ENCODE measurements at places on chromosomes 2 and 18. TPM values are rescaled to one million over a fixed set of nuclear protein-coding genes. Genes with fewer than 3 reads are reported as not detected.

DNA sequence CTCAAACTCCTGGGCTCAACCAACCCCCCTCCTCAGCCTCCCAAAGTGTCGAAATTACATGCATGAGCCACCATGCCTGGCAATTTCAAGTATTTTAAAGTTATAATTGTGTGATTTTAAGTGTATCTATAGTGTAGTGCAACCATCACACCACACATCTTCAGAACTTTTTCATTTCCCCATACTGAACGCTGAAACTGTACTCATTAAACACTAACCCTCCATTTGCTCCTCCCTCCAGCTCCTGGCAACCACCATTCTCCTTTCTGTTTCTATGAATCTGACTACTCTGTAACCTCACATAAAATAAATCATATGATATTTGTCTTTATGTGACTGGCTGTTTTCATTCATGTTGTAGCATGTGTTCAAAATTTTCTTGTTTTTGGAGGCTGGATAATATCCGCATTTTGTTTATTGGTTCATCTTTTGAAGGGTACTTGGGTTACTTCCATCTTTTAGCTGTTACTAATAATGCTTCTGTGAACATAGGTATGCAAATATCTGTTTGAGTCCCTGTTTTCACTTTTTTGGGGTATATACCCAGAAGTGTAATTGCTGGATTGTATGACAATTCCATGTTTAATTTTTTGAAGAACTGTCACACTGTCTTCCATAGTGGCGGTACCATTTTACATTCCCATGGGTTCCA is 188.2 kb downstream of the PLCL1 start:
- H3K36me3 ChIP-seq, result no peaks in the 10 kb centered on the region
- H3K4me1 ChIP-seq, result no peaks in the 10 kb centered on the region
- H3K27ac ChIP-seq, result no peak overlapping the region
- H3K27me3 ChIP-seq, result no peaks in the 10 kb centered on the region
- no peak overlapping the region for H3K4me3 ChIP-seq

The SCN9A gene
- total RNA-seq, result 0.51 TPM

- no peak for DNase-seq
- H3K4me3 ChIP-seq, result no peak overlapping the region
- H3K4me1 ChIP-seq, result peaks cover 83% of the 10 kb centered on the region
- peak overlapping the region; percentile 4 for H3K27ac ChIP-seq
Measured at GRCh38 chr2:64640153-64641044, 13.3 kb downstream of the SERTAD2 start.

DNA sequence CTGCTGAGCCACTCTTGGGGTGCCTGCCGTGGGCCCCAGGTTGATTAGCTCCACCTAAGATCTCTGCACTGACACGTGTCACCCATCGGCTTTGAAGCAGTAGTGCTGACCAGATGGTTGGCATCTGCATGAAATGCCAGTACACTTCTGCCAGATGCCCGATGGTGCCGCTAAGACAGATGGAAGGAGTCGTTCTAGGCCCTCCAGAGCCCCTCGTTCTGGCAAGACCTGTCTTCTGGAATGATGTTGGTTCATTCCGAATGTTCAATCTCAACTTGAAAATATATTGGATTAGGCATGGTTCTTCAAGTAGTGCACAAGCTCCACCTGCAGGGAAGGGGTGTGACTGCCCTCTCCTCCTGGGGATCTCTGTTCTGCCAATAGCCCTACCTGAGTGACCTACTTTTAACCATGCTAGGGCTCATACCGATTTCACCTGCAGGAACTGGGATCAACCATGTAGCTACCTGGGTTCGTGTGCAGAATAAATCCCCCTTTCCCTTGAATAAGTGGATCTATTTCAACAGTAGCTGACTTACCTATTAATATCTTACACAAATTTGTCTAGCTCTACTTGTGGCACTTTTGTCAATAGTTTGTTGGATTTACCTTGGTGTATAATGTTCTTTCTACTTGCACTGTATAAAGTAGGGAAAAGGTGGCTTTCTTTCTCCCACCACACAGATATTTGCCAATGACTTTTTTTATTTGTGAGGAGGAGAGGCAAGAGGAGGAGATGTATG is 342.6 kb downstream of the CTNNA2 start:
- H3K27ac ChIP-seq, result no peak overlapping the region
- no peak for DNase-seq
- H3K27me3 ChIP-seq, result no peaks in the 10 kb centered on the region
- H3K4me1 ChIP-seq, result no peaks in the 10 kb centered on the region
- no peaks in the 10 kb centered on the region for H3K36me3 ChIP-seq
- no peak overlapping the region for H3K4me3 ChIP-seq

- no peaks in the 10 kb centered on the region for H3K4me1 ChIP-seq
- no peak overlapping the region for H3K4me3 ChIP-seq
- DNase-seq, result no peak
- H3K36me3 ChIP-seq, result no peaks in the 10 kb centered on the region
- H3K27me3 ChIP-seq, result peaks cover 16% of the 10 kb centered on the region
- H3K27ac ChIP-seq, result no peak overlapping the region
Measured at GRCh38 chr18:47244086-47244485, 7.4 kb downstream of the SKOR2 start.

The AGXT gene
- not detected for total RNA-seq

The DYNC2LI1 gene
- 10.9 TPM for total RNA-seq

The UBR3 gene
- total RNA-seq, result 56.5 TPM

- DNase-seq, result no peak
- no peak overlapping the region for H3K27ac ChIP-seq
- no peaks in the 10 kb centered on the region for H3K27me3 ChIP-seq
- H3K4me1 ChIP-seq, result no peaks in the 10 kb centered on the region
Measured at GRCh38 chr18:52190631-52191030, 149.4 kb upstream of the DCC start.

The PROM2 gene
- 0.35 TPM for total RNA-seq

DNA sequence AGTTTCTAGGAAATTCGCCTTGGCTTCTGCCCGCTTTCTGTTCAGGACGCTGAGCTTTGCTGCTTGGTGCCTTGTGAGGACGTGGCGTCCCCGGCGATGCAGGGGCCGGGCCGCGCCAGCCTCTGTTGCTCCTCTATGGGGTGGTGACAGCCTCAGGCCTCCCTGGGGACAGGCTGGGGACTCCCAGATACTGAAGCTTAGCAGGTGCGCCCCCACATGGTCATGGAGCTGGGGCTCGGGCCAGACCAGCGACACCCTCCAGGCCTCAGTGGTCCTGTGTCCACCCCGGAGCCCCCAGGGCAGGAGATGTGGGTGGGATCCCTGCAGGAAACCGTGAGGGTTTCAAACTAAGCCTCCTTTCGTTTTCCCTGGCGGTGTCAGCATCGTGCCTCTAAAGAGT is 29.2 kb downstream of the KCNG2 start:
- no peaks in the 10 kb centered on the region for H3K36me3 ChIP-seq
- DNase-seq, result no peak
- H3K27me3 ChIP-seq, result no peaks in the 10 kb centered on the region
- H3K4me1 ChIP-seq, result no peaks in the 10 kb centered on the region
- no peak overlapping the region for H3K4me3 ChIP-seq

- no peak overlapping the region for H3K27ac ChIP-seq
- no peaks in the 10 kb centered on the region for H3K36me3 ChIP-seq
- no peak overlapping the region for H3K4me3 ChIP-seq
- H3K27me3 ChIP-seq, result no peaks in the 10 kb centered on the region
- H3K4me1 ChIP-seq, result no peaks in the 10 kb centered on the region
- no peak for DNase-seq
Measured at GRCh38 chr18:11861583-11862288, 10.5 kb downstream of the CHMP1B start.

GRCh38 chr2:110847651-110848050 is 115.3 kb downstream of the ACOXL start:
- no peaks in the 10 kb centered on the region for H3K27me3 ChIP-seq
- H3K36me3 ChIP-seq, result no peaks in the 10 kb centered on the region
- no peak overlapping the region for H3K4me3 ChIP-seq
- no peaks in the 10 kb centered on the region for H3K4me1 ChIP-seq
- no peak overlapping the region for H3K27ac ChIP-seq

The TACR1 gene
- 0.16 TPM for total RNA-seq

The FTCDNL1 gene
- 2.8 TPM for total RNA-seq

The GLI2 gene
- total RNA-seq, result 1.5 TPM

- DNase-seq, result no peak
- H3K4me1 ChIP-seq, result no peaks in the 10 kb centered on the region
- H3K4me3 ChIP-seq, result no peak overlapping the region
- peaks cover 7% of the 10 kb centered on the region for H3K36me3 ChIP-seq
- H3K27ac ChIP-seq, result no peak overlapping the region
- no peaks in the 10 kb centered on the region for H3K27me3 ChIP-seq
Measured at GRCh38 chr2:84417453-84418145, 41.5 kb downstream of the SUCLG1 start.

DNA sequence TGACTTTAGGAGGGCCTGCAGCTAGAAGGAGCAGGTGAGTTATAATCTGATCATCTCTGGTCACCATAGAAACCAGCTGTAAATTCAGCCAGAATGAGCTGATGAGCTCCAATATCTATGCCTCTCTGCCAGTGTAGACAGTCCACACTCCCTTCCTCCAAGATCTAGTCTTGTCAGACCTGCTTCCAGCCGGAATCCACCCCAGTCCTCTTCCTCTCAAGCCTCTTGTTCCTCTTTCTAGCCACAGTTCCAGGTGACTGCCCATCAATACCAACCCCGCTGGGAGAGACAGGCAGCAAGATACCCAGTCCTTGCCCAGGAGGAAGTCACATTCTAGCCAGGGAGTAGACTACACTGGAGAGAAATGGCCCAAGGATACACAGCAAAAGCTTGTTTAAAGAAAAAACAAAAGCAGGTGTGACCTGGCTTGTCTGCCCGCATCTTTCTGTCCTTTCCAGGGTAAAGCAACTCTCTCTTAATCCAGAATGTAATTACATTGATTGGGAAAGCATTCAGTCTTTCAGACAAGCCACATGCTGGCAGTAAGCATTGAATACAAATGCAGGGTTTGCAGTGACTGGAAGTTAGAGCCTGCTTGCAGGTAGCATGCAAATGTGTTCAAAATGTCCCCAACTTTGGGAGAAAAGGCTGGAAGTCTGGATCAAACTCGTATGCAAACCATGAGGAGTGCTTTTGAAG is 9.0 kb upstream of the SLC35F6 start:
- H3K4me1 ChIP-seq, result peaks cover 15% of the 10 kb centered on the region
- H3K27me3 ChIP-seq, result no peaks in the 10 kb centered on the region
- no peak for DNase-seq
- H3K36me3 ChIP-seq, result no peaks in the 10 kb centered on the region
- no peak overlapping the region for H3K4me3 ChIP-seq

- H3K36me3 ChIP-seq, result no peaks in the 10 kb centered on the region
- H3K27me3 ChIP-seq, result no peaks in the 10 kb centered on the region
- H3K27ac ChIP-seq, result no peak overlapping the region
- H3K4me1 ChIP-seq, result no peaks in the 10 kb centered on the region
- H3K4me3 ChIP-seq, result no peak overlapping the region
Measured at GRCh38 chr2:136408795-136409194, 290.8 kb upstream of the CXCR4 start.

DNA sequence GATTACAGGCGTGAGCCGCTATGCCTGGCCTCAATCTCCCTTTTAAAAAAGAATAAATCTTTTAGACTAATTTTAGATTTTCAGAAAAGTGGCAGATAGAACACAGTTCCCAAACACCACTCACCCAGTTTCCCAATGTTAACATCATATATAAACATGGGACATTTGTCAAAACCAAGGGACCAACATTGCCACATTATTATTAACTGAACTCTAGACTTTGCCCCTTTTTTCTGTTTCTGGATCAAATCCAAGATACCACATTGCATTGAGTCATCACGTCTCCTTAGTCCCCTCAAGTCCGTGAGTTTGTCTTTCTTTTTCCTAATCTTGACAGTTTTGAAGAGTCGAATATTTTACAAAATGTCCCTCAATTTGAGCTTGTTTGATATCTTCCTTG is 2.4 kb downstream of the C2orf42 start:
- no peak overlapping the region for H3K27ac ChIP-seq
- H3K27me3 ChIP-seq, result no peaks in the 10 kb centered on the region
- H3K4me3 ChIP-seq, result no peak overlapping the region

DNA sequence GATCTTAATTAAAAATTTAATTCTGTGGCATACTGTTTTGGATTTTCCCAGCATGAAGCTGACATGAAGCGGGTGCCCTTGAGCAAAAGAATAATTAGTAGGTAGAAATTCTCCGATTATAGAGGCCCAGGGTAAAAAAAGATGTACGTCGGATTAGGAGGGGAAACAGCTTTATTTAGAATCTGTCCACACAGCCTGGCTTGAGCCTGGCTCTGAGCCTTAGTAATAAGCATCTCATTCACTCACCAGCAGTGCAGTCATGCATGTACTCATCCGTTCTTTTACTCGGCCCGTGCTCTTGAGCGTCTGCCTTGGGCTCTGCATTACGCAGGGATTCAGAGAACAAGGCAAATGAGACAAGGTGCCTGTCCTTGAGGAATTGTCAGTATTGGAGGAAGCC is 219.3 kb downstream of the AGAP1 start:
- DNase-seq, result no peak

GRCh38 chr2:240520974-240521350 is 36.8 kb downstream of the ANKMY1 start:
- H3K36me3 ChIP-seq, result peaks cover 9% of the 10 kb centered on the region
- peaks cover 13% of the 10 kb centered on the region for H3K4me1 ChIP-seq
- H3K27ac ChIP-seq, result no peak overlapping the region
- no peak for DNase-seq
- no peaks in the 10 kb centered on the region for H3K27me3 ChIP-seq

DNA sequence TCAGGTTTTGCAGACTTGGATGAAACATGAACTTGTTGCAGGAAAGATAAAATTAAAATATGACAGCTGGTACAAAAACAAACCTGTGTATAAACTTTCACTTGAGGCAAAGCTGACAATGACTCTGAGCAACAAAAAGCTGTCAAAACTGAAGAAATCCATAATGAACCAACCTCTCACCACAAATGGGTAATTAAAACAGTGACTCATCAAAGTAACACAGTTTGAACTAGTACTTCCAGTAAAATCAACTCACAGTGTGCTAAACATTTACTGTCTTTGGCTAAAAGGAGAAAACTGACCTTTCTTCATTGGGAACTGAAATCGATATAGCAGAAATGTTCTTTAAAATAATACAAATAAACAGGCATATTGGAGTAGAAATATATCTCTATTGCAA is 209.7 kb downstream of the WDPCP start:
- H3K4me3 ChIP-seq, result no peak overlapping the region
- H3K36me3 ChIP-seq, result no peaks in the 10 kb centered on the region
- no peak for DNase-seq
- no peak overlapping the region for H3K27ac ChIP-seq
- no peaks in the 10 kb centered on the region for H3K4me1 ChIP-seq
- no peaks in the 10 kb centered on the region for H3K27me3 ChIP-seq

The MAP3K20 gene
- total RNA-seq, result 141 TPM

DNA sequence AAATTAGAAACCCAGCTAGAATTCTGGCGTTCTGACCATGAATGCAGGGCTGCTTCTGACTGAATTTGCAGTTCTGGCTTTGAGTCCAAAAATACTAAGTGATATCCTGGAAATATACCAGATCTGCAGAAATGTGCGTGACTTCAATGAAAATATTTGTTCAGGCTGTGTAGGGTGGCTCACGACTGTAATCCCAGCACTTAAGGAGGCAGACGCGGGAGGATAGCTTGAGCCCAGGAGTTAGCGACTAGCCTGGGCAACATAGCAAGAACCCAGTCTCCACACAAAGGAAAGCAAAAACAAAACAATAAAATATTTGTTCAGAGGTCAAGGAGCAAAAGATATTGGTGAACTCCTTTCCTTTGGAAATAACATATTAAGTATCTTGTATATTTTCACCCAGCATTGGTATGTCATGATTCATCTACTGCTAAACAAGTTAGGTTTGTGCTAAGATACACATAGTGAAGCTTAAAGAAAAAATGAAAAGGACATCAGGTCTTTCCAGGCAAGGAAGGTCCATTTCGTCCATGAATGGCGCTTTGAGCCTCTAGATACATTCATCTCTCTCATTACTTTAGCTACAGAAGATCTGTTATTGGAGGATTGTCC is 239.2 kb downstream of the CMPK2 start:
- no peak overlapping the region for H3K4me3 ChIP-seq
- no peaks in the 10 kb centered on the region for H3K36me3 ChIP-seq
- H3K4me1 ChIP-seq, result no peaks in the 10 kb centered on the region

GRCh38 chr2:70128005-70128404 is 40.7 kb downstream of the PCBP1 start:
- H3K4me1 ChIP-seq, result peaks cover 51% of the 10 kb centered on the region
- H3K27ac ChIP-seq, result no peak overlapping the region
- H3K27me3 ChIP-seq, result no peaks in the 10 kb centered on the region
- H3K36me3 ChIP-seq, result no peaks in the 10 kb centered on the region

Data from right atrium auricular region (tissue), 2 donors.